ENCODE measurements at places on chromosomes 2 and 18.

GRCh38 chr2:118492335-118492734, 355.1 kb downstream of the EN1 start:
- DNase-seq, result no peak

- DNase-seq, result peak; percentile 28
Observed at GRCh38 chr2:36146765-36147164, 208.8 kb upstream of the CRIM1 start.

DNA sequence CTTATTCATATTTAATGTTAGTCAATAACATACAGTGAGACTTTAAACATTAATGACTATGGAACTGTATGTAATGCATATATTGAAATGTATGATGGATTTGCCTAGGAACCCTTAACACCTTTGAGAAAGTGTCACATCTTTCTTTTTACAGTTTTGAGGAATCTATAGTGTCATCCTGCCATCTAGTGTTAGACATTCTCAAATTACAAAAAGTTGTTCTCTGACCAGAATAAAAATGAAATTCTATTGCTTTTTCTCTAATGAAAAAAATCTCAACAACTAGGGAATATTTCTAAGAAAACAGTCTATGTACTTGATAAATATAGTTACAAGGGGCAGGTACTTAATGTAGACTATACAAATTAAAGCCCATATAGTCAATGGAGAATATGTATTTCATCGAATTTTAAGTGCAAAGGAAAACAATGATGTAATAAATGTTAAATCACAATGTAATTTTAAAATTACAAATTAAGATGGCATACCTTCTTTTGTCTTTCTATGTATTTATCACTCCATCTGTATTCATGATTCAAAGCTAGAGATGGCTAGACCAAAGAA, 5.1 kb upstream of the CALCRL start:
- no peak for DNase-seq

DNA sequence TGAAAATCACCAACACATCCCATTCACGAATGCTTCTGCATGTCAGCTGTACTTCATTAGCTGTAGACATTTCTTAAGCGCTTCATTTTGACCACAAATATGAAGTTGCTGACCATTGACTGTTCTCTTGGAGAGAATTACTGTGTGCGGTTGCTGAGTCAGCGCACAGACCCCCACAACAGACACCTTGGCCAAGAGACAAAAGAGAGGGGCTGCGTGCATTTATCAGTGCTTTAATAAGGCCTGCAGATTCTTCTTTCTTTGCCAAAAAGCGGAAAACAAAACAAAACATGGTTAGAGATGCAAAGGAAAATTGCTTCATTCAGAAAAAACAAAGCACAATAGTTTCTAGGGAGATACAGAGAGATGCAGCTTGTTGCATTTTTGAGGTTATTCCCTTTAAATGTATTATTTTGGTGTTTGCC, 174.7 kb downstream of the ACKR3 start:
- no peak for DNase-seq

- no peak for DNase-seq
Observed at GRCh38 chr2:105403783-105404698, 5.2 kb upstream of the FHL2 start.

GRCh38 chr2:14536976-14537375, 95.5 kb upstream of the LRATD1 start:
- no peak for DNase-seq

- DNase-seq, result no peak
Observed at GRCh38 chr2:15809404-15809803, 130.9 kb upstream of the MYCN start.

GRCh38 chr2:108534584-108535356, 500 bp downstream of the LIMS1 start:
- peak; percentile 25 for DNase-seq

GRCh38 chr2:133674066-133674432, 105.8 kb upstream of the NCKAP5 start:
- no peak for DNase-seq

DNA sequence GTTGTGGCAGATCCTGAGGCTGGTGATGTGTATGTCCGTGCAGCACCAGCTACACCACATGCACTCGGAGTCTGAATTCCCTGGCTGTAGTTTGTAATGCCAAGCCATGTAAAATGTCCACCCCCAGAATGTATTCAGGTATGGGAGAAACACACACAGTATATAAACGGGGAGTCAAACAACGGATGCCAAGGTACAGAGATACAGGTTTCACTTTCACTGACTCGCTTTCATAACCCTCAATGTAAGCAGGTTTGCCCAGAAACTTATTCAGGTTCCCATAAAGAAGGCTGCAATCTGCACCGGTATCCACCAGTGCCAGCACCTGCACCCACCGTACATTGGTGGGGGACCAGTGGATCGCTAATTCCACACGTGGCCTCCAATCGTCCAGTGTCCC, 237.2 kb downstream of the MBD5 start:
- no peak for DNase-seq

DNA sequence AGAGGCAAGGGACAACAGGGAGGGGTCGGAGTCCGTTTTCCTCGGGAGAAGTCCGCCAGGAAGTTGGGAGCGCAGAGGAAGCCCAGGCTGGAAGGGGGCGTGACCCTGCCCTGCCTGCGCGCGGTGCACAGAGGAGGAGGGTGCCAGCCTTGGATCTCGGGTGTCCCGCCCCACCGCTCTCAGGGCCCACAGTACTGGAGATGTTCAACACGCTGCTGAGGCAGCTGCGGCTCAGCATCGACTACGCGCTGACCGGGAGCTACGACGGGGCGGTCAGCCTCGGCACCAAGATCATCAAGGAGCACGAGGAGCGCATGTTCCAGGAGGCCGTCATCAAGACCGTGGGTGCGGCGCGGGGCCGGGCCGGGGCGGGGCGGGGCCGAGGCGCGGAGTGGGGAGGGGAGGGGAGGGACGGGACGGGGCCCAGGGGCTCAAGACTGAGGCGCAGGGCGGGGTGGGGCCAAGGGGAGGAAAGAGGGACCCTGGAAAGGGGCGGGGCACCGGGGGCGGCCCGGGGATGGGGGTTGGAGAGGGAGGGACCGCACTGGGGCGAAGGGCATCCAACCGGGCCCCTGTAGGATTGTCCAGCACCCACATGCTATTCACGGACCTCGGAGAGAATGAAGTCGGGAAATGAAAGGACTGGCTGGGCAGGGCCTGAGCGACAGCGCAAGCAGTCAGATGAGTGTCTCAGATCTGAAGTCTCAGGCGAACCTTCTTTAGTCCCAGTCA, 36.6 kb downstream of the POMC start:
- no peak for DNase-seq

DNA sequence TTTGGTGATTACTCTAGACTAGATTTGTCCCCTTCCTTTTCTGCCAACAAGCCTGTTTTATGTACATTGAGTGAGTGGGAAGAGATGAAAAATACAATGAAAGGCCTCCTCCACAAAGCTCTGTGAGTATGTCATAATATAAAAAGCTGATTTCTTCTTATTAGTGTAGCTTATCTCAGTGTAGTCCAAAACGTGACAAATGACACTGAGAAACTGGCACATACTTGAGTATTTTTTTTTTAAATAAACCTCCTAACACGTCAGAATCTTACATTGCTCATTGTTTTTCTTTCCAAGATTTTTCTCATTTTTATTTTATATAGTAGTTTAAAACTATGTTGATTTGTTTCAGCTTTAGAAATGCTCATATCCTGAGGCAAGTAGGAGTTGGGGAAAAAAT, 17.9 kb upstream of the FIGN start:
- no peak for DNase-seq

- DNase-seq, result no peak
Observed at GRCh38 chr2:182115258-182115657, 129.6 kb downstream of the PPP1R1C start.

All from activated CD4-positive, alpha-beta T cell treated with anti-CD3 and anti-CD28 coated beads, Interleukin-2, Interleukin-4, amounts not matched to agents 100 ng/mL and 50 ng/mL, durations not matched to agents 16 hours and 8 hours (primary cell).